ENCODE measurements at places on chromosomes 1 and 21. TPM values are rescaled to one million over a fixed set of nuclear protein-coding genes. Genes with fewer than 3 reads are reported as not detected.

DNA sequence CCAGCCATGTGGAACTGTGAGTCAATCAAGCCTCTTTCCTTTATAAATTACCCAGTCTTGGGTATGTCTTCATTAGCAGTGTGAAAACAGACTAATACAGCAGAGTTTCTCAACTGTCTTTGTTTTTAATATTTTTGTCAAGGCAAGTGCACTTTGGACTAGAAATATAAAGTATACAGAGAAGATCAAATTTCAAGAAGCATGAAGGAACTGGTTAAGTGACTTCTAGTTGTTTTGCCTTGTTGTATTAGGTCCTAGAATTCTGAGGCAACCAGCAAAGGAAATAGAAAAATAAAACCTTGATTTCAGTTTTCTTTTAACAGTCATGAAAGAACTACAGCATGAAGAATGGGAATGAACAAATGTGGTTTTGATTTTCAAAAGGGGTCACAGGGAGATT, 131.1 kb upstream of the PTGFR start:
- DNase-seq = no peak

GRCh38 chr1:155931332-155932038, 2.7 kb downstream of the KHDC4 start:
- DNase-seq = no peak

DNA sequence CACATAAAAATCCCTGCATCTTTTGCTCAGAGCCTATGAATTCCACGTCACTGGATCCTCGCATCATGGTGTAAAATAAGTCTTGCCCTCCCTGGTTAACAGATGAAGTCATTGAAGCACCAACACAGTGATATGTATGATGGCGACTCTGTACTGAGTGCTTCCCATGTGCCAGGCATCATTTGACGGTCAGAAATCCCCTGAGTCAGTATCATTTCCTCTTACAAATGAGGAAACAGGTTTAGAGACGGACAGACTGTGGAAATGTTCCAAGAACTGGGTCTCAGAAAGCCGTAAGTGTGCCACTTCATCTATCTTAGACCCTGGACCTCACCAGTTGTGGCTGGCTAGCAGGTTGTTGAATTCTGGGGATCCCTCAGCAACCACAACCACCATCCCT, 5.1 kb upstream of the OLFML2B start:
- DNase-seq = no peak

- DNase-seq = no peak
These were observed 103.7 kb downstream of the PRDM16 start for GRCh38 chr1:3172431-3173380.

DNA sequence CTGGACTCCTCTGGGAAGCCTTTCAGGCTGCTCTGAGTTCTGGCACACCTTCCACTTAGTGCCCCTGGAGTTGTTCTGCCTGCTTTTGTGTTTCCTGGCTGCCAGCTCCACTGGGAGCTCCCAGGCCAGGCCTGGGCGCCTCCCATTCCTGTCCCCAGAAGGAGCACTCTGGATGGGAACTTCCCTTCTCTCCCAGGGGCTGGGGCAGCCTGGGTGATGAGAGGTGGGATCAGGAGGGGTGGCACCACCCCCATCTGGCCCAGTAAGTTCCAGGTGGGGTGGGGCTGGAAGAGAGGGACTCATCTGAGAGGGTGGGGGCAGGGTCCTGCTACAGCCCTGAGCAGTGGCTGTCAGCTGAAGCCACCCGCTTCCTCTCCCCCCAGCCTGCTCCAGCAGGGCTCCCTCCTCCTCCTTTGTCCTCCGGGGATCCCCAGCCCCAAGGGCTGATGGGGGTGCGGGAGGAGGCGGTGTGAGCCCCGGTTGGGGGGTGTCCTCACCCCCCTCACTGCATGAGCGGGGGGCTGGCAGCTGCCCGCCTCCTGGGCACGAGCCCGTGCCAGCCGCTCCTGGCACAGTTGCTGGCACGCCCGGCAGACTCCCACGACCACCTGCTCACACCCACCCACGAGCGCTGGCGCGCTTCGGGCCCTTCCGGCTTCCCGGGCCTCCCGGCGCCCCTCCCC, 4.7 kb downstream of the FOXO6 start:
- DNase-seq = no peak

- DNase-seq = no peak
These were observed 31.0 kb downstream of the UCK2 start for GRCh38 chr1:165858364-165858823.

GRCh38 chr1:36786425-36786824, 247.9 kb downstream of the GRIK3 start:
- no peak for DNase-seq

The C2CD4D gene
- total RNA-seq = not detected

The LAMC2 gene
- 2.6 TPM for total RNA-seq

The HSD3B2 gene
- not detected for total RNA-seq

The OLIG2 gene
- total RNA-seq = not detected

The GPR25 gene
- not detected for total RNA-seq

All from right atrium auricular region (tissue), 2 donors.